NCI-H510A treated with DMSO at 0.1 percent for 48 hours (cell line): ENCODE measurements at places on chromosomes 2 and 18.

DNA sequence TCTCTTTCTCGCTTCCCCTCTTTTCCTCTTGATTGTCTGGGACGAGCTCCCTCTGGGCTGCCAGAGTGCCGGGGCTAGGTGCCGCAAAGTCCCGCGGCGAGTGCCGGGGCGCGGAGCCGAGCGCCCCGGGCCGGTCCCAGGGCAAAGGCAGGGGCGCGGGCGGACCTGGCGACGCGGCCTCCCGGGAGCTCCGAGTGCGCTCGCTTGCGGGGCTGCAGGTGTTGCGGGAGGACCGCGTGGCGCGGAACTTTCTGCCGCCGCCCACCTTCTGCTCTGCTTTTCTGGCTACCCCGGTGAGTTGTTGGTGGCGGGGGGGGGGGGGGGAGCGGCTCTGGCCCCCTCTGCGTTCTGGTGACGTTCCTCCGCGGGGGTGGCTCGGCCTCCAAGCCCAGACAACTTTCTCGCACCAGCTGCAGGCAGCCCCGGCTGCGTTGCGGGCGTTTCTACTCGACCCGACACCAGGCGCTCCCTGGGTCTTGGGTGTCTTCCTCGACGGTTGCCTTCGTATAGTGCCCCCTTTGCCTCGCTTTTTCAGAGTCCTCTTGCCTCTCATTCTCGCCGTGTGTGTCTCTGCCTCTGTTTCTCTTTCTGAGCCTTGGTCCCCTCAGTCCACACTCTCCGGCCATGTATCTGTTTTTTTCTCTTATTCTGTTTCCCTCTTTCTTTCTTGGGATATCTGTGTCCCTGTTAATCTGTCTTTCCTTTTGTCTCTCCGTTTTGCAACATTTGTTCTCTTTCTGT, 759 bp downstream of the GALNT13 start:
- no peak for DNase-seq

DNA sequence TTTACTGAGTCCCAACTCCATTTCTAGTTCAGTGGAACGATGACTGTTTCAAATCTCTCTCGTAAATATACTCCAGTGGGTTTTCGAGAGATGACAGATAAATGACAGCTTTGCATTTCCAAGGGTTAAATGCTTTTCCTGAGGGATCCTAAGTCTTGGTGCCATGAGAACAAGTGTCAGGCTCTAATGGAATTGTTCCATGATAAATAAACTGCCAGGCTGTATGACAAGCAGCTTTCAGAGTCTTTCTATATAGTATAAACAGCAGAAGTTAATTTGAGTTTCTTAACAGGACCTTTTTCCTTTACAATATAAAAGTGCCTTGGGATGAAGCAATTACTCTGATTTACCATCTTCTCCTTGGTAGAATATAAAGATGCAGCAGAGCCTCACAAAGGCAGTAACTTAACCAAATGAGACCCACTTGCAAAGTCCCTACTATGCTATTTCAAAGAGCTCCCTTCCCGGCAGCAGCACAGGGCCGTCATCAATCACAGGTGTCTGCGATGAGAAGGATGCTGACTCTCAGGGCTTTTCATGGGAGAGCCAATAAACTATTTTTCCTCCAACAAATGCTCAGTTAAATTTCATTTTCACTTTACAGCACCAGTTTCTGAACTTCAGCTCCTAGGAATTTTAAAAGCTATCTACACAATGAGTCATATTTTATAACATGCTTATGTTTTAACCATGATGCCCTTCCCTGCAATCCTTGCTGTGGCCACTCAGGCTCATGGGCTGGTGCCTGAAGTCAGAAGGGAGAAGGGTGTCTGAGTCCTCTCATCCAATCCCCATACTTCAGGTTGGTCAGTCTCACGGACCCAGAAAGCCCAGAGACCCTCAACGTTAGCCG, 123.8 kb downstream of the AFF3 start:
- DNase-seq, result no peak

GRCh38 chr18:79396431-79397246, 909 bp downstream of the NFATC1 start:
- no peak for DNase-seq

GRCh38 chr2:230678451-230678850, 34.2 kb upstream of the CAB39 start:
- DNase-seq, result no peak

DNA sequence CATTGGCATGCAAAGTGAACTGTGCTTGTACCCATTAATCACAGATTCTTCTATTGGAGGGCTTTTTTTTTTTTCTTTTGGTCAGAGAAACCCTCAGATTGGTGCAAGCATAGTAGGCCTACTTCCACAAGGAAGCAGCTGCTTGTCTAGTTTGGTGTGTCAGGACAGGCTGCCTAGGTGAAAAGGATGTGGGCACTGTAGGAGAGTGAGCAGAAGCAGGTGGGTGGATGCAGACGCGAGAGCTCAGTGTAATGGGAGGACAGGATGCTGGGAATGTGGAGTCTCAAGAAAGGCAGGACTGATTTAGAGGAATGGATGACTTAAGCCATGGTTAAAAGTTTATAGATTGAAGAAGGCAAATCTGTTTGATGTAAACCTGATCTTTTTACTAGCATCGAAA, 3.1 kb downstream of the ELP2 start:
- no peak for DNase-seq

GRCh38 chr2:148613231-148614013, 31.1 kb upstream of the EPC2 start:
- peak; percentile 59 for DNase-seq

DNA sequence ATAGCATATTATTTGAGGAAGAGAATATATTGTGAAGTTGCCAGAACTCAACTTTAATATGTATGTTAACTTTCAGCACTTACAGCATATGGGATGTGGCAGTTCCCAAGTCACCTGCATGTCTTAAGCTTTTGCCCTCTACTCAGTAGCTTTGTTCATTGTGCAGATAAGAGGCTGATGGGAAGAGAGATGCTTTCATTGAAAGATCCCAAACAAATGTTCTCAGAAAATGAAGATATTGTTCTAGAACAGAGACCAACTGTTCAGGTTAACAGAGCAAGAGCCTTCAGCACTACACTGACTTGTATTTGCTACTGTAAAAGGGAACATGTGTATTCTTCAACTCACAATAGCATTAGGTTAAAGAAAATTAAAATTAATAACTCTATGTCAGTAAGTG, 28.1 kb downstream of the GAREM1 start:
- DNase-seq, result no peak

DNA sequence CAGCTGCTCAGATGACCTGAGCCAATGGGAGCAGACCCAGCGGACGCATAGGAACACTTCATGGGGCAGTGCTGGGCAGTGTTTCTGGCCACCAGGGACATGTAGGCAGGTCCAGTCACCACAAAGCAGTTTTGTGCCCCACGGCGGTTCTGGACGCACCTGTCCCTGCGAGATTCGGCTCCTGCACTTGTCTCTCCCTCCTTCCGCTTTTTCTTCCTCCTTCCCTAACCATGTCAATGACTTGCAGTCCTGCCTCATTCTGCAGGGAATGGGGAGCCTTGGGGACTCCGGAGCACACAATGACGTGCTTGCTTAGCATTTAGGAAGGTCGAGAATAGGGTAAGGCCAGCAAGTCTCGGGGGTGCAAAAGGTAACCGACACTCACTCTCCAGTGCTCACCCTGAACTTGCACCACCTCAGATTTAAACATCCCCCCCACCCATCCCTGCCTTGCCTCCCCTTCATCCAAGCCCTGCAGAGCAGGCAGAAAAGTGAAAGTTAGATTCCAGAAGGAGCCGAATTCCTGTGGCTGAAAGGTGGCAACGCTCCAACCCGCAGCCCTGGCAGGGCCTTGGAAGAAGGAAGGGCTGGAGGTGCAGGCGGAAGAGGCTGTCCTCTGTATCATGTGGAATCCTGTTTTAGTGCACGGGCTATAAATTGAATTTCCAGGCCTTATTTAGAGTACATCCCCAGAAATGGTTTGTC, 40.5 kb upstream of the ATG16L1 start:
- DNase-seq, result no peak

- DNase-seq, result no peak
Measured at GRCh38 chr2:85673716-85674375, 5.8 kb upstream of the SFTPB start.

DNA sequence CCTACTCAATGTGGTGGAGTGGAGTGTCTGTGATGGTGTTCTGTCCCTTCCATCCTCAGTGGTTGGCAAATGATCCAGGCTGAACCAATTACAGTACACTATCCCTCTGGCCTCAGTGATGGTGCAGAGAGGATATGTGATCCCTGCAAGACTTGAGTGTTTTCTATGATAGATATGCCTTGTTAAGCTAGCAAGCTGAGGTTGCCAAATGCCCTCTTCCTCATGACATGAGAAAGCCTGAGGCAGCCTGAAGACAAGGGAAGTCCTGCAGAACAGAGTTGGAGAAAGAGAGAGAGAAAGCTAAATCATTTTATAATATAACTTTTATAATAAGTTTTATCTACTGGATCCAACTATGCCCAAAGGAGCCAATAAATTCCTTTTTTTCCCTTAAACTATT, 41.6 kb upstream of the GORASP2 start:
- DNase-seq, result no peak

DNA sequence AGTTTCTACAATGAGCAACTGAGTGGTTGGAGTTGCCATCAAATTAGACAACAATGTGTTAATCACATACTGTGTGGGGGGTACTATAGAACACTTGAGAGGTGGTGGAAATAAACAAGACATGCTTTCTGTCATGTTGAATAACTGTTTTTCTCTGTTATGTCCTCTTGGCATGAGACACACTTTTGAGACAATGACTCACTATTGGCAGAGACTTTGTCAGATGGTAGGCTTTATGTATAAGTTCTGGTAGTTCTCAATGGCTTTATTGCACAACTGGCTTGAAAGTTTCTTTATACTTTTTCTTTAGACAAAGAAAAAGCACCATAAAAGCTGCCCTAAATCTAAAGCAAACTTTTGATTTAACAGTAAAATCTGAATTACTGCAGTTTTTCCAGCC, 578.7 kb downstream of the ADCYAP1 start:
- DNase-seq, result no peak

GRCh38 chr2:28716265-28716865, 35.3 kb upstream of the PPP1CB start:
- peak; percentile 91 for DNase-seq

GRCh38 chr2:101545950-101546349, 71.0 kb upstream of the RFX8 start:
- DNase-seq, result no peak

DNA sequence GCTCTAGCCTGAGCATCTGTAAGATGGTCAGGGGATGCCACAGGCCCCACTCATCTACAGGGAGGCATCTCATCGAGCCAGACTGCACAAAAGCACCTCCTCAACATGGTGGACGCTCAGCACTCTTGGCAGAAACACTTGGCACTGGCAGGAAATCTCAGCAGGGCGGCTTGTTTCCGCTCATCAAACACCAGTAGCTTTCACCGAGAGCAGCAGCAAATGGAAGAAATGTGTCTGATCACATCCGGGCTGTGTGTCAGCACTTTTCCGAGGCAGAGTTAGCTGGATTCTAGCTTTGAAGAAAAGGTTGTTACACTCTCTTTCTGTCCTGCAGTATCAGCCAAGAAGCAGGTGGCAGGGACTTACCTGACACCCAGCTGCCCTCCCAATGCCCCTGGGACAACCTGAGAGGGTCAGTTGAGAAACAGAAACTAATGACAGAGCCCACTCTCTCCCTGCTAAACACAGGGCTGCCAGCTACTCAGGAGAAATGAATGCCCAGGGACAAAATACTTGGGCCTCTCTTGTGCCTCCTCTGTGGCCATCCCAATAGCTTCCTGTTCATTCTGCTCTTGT, 68.9 kb upstream of the FZD7 start:
- peak; percentile 52 for DNase-seq

DNA sequence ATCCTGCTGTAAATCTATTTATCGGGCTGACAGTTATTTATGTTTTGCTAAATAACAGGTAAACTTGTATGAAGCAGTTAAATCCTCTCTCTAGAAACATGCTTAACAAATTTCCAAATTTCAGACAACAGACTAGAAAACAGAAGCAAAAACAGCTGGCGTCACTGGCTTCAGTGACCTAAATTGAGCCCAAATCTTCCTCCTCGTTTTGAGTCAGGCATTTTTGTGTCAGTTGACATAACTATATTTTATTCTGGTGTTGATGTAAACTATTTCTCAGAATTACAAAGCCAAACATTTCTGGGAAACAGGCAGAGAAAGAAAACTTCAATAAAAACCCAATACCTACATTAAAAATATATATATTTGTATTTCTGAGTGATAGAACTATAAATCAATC, 21.7 kb downstream of the RBMS1 start:
- no peak for DNase-seq

DNA sequence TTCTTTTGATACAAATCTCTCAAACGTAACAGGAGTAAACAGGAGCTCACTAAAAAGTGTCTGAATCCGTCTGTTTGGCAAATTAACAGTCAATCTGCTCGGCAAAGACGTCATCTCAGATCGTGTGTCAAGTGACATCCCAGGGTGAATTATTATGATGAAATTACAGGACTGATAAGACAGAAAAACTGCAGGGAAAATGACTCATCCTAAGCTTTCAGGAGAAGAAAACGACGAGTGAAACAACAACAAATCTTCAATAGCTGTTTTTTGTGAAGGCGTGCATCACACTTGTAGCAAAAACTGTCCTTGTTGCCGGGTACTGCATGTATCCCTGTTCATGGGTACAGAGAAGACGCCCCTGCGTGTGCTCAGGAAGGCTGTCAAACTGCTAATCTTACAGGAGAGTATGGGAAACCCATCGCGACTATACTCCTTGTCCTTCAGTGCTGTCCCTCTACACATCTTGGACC, 24.9 kb downstream of the EPB41L3 start:
- no peak for DNase-seq

DNA sequence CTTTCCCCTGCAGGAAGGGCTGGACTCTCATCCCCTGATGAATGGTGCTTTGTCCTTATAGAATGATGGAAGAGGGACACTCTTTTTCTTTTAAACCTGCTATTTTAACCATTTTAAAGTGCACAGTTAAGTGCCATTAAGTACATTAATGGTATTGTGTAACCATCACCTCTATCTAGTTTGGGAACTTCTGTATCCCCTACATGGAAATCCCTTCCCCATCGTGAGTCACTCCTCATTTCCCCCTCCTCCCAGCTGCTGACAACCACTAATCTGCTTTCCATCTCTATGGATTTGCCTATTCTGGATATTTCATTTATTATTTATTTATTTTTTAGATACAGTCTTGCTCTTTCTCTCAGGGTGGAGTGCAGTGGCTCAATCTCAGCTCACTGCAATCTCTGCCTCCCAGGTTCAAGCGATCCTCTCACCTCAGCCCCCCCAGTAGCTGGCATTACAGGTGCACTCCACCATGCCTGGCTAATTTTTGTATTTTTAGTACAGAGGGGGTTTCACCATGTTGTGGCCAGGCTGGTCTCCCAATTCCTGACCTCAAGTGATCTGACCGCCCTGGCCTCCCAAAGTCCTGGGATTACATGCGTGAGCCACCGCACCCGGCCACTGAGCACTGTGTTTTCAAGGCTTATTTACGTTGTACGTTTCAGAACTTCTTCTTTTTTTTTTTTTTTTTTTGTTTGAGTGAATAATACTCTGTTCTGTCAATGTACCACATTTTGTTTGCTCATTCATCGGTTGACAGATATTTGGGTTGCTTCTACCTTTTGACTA, 15.8 kb downstream of the DGKD start:
- DNase-seq, result no peak

GRCh38 chr2:106160786-106161261, 33.3 kb downstream of the UXS1 start:
- no peak for DNase-seq
